Non-pigmented ciliary epithelial cell (primary cell): ENCODE measurements at places on chromosomes 12 and 14.
A peak's percentile ranks its signal among the peaks of the same experiment; 100 is the strongest.

DNA sequence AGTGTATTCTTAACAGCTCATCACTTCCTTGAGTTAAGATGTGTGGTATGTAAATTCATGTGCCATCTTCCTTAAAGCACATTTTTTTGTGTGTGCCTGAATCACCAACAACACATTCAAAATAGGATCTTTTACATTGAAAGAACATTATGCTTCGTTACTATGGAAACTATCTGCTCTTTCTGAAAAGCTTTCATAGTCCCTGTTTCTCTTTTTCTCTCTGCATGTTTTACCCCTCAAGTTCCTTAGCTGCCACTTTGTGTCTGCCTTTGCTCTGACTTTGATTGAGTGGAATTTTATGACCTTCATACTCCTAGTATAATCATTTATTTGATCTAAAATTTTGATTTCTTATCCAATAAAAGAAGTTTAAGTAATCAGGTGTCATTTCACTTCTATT is 880.3 kb upstream of the FOXG1 start:
- no peak for DNase-seq

- no peak for DNase-seq
Measured at GRCh38 chr14:101409006-101409543, 152.2 kb upstream of the DIO3 start.

- DNase-seq: no peak
Measured at GRCh38 chr12:109773384-109774011, 59.7 kb downstream of the TRPV4 start.

GRCh38 chr12:132544080-132544397 is 54.1 kb downstream of the FBRSL1 start:
- no peak for DNase-seq

GRCh38 chr14:104144911-104145825 is 6.8 kb downstream of the KIF26A start:
- DNase-seq: no peak

- DNase-seq: peak; percentile 6
Measured at GRCh38 chr14:83520837-83521236, 1987.2 kb upstream of the SEL1L start.

DNA sequence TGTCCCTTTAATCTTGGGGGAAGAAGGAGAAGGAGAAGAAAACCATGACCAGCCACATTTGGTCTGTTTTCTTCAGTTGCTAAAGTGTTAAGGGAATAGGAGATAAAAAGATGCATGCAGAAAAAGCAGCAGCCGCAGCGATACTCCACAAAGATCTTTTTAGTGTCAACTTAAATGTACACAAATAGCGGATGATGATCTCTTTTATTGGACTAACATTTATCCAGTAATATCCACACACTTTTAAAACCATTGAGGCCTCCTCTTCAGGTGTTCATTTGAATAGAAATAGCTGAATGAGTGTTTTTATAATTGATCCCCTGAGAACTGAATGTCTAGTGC is 83.5 kb downstream of the PAPOLA start:
- DNase-seq: no peak

GRCh38 chr12:71865166-71865713 is 25.7 kb downstream of the TBC1D15 start:
- peak; percentile 65 for DNase-seq

DNA sequence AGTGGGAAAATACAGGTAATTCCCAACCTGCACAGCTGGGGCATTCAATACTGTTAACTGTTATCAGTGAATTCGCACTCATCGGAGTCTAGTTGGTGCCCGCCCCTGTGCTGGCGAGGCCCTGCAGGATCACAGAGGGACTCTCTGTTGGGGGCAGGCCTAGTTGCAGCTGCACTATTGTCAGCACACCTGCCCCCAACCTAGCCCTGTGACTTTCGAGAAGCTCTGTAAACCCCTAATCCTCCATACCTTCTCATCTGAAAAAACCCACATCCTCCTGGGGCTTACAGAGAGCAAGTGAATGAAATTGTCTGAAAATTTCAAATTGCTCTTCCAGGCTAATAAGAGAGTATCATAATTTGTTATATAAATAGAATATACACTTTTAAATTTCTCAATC is 132.2 kb upstream of the NUDT4 start:
- DNase-seq: no peak
